ENCODE measurements at places on chromosomes 5 and 9.

DNA sequence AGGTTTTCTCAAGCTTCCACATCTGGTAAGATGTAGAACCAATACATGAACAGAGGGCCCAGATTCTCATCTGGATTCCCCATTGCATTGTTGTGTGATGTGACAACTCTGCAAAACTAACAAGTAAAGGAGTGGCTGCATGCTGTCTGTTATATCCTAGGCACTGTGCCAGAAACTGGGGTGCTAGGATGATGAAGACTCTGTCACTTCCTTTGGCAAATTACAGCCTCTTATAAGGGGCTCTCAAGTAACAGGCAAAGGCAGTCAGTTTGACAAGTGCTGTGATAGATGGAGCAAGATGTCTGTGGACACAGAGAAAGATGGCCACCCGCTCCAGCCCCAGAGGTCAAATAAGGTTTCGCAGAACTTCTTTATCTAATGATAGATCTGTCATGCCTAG is 115.7 kb downstream of the PAPPA start:
- no peak for DNase-seq

GRCh38 chr9:5579881-5580280 is 49.0 kb upstream of the RIC1 start:
- DNase-seq, result no peak

- DNase-seq, result no peak
Measured at GRCh38 chr5:150987746-150988145, 32.6 kb upstream of the GPX3 start.

DNA sequence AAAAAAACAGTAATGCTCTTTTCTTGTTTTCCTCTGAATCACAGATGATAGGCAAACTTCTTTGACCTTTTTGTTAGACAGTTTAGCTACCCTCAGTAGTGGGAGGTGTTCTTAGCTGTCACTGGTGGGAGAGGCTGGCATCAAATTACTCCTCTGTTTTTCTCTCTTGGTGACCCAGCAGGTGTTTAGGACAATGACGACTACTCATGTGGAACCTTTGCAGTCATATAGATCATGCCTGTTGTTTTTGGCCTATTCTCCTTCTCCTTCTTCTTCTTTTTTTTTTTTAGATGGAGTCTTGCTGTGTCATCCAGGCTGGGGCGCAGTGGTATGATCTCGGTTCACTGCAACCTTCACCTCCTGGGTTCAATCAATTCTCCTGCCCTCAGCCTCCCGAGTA is 15.4 kb upstream of the NPR2 start:
- no peak for DNase-seq

DNA sequence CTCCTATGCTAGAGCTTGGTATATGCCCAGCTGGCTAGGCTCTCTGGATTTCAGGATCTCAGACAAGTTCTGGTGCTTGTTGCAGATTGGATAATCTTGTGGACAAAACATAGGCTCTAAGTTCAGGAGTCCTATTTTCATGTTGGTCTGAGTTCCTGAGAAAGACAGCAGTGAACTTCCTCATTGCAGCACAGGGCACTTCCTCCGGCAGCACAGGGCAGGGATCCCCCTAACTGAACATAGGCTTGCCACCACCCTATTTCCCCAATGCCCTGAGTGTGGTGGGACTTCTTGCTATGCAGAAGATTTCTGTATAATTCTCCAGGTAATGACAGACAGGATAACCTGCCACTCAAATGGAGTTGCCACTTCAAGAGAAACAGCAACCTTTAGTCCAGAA is 220.1 kb downstream of the PIK3R1 start:
- no peak for DNase-seq

- no peak for DNase-seq
Measured at GRCh38 chr5:31853398-31854135, 214.6 kb downstream of the PDZD2 start.

GRCh38 chr5:82661933-82662332 is 383.8 kb upstream of the RPS23 start:
- no peak for DNase-seq

GRCh38 chr5:145699846-145700245 is 135.3 kb downstream of the PRELID2 start:
- no peak for DNase-seq

GRCh38 chr9:78365748-78366697 is 69.1 kb downstream of the PSAT1 start:
- no peak for DNase-seq

- DNase-seq, result no peak
Measured at GRCh38 chr5:178320281-178320855, 87.8 kb upstream of the PHYKPL start.

GRCh38 chr5:131259326-131259725 is 4.5 kb upstream of the CDC42SE2 start:
- DNase-seq, result no peak

DNA sequence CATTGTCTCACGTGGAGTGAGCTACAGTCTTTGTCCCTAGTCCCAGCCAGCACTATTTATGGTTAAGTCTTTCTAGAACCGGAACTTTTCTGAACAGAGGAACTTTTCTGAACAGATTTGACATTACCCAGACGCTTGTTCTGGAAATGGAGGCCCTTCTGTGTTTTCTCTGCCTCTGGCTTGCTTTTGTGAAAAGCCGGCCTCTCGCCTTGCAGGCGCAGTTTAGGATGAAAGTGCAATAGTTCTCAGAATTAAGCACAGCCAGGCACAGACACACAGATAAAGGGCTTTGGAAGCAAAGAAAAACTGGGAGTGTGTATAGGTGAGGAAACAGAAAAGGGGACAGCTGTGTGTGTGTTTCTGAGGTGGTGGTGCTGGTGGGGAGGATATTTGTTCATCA is 5.9 kb downstream of the GDNF start:
- no peak for DNase-seq

DNA sequence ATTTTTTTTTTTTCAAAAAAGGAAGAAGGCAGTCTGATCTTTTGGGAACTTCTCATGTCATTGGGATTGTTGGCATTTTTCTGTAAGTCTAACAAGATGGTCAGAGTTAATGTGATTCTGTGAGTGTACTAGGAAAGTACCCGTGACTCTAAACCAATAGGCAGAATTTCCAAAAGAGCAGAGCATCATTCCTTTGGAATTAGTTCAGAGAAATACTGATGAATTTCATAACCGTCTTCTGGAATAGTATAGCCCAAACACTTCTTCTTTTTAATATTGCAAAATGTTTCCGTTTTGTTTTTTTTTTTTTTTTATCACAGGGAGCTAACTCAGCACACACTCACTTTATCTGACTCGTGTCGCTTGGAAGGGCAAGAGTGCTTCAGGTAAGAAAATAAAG is 407.4 kb downstream of the DTWD2 start:
- no peak for DNase-seq

GRCh38 chr9:35801328-35802128 is 10.1 kb downstream of the NPR2 start:
- no peak for DNase-seq

Data from posterior cingulate gyrus (tissue), 11 donors.